GM12892 (cell line): ENCODE measurements at places on chromosomes 5 and 9.

- no peak for DNase-seq
Observed at GRCh38 chr9:17847908-17848307, 269.0 kb downstream of the SH3GL2 start.

- no peak for DNase-seq
Observed at GRCh38 chr5:132422720-132423437, 53.4 kb downstream of the SLC22A5 start.

- peak; percentile 25 for DNase-seq
Observed at GRCh38 chr5:42423285-42424165, at the start of gene GHR. TSS of gene GHR (plus strand) at chr5:42423439. CDS start at chr5:42565875, 142,436 bp downstream.

DNA sequence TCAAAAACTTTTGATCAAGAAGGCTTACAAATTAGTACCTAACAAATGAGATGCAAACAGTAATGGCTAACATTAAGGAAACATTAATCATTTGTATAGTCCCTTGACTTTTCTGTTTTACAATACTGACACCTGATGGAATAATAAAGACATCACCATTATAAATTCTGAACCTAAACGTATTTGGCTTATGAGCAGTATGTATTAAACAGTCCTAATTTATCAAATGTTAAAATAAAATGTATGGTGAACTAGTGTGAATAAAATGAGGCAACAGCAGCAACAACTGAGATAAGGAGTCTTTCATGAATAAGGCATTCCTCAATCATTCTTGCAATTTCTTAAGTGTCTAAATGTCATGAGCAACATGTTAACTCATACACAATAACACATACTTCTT, 6.0 kb downstream of the PUM3 start:
- no peak for DNase-seq

DNA sequence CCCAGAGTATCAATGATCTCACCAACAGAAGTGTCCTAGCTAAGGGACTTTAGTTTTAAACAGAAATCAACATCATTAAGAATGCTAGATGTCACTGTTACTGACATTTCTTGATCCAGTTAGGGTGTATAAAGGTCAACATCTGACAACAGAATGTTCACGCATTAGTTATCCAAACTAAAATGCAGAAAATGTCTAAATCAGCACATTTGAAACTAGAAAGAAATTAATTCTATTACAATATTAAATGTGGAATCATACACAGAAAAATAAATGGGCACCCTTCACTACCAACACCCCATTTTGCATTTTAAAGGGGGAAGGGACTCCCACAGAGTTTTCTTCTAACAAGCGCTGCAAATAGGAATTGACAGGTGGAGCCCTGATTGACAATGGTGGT, 24.5 kb downstream of the ELAVL2 start:
- DNase-seq, result no peak

GRCh38 chr9:2241836-2242741, 226.9 kb downstream of the SMARCA2 start:
- DNase-seq, result peak; percentile 39

- DNase-seq, result no peak
Observed at GRCh38 chr5:151155775-151156506, 1.6 kb downstream of the ANXA6 start.

DNA sequence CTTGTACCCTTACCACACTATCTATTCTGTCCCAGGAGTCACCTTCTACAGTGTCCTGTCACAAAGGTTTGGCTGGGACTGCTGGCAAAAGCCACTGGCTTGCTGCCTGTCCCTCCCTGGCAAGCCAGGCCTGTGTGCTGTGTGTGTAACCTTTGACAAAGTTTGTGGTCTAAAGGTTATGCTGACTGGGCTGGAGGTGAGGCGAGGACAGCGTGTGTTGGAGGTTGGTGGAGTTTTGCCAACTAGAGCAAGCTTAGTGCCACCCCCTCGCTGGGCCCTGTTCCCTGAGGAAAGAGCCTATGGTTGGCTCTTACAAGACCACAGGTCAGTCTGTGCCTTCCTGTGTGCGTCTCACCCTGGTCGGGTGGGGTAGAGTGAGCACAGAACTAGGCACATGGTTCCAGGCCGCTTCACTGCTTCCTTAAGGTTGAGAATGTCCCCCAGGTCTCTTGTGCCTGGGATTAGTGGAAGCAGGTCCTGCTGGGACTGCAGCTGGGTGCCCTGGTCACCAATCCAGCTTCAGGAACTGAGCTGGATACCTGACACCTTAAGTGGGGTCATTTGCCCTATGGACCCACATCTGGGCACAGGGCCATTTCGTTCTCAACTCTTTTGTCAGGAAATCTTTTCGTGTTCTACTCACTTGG, 152.2 kb downstream of the GADD45G start:
- no peak for DNase-seq

DNA sequence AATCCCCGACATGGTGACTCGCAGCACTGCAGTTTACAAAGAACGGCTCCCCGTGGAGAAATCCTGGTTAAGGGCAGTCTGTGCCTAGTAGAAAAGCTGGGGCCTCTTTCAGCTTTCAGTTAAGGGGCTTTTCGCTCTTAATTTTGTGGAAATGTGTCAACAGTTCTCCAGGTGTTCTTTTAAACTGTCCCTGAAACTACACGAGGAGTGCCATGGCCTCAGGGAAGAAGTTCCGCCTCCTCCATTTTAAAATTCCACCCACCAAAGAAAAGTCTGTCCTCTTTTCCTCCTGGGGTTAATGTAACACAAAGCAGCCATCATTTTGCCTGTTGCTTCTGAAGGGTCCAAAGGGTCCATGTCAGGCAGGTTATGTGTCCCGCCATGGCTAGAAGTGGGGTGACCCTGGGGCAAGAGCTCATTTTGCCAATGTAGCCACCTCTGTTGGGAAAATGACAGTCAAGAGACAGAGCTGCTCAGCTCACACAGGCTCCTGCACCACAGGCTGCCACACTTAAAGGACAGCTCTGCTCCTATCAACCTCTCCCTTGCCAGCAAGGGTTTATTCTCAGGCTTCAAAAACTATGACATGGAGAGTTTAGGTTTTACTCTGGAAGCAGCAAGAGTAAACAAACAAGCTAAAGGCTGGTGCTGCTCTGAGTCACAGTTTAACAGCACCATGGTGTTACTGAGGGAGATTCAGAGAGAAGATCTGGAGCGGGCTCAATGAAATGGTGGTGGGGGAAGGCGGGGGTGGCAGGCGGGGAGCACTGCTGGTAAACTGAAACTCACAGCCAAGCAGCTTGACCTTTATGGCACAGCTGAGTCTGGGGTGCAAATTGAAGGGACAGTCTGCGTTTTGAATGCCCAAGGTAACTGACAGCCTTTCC, 3.2 kb downstream of the WHRN start:
- no peak for DNase-seq

- no peak for DNase-seq
Observed at GRCh38 chr5:151340004-151340403, 7.4 kb downstream of the SLC36A2 start.

DNA sequence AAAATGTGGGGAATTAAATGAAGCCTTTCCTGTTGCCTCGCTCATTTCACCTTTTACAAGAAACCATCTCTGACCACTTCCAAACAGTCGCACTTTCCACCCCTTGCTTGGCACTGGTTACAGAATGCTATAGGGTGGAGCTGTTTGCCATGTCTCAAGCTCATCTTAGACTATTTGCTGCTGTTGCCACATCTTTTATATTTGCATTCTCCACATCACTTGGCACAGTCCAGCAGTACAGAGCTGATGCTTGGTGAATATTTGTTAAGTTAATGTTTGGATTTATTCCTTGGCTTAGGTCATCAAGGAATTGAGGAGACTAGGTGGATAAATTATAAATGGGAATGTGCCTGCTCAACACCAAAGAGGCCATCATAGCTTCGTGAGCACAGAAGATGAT, 53.2 kb downstream of the GNA14 start:
- DNase-seq, result no peak

- no peak for DNase-seq
Observed at GRCh38 chr5:68962757-68963484, 130.9 kb upstream of the SLC30A5 start.
